ENCODE measurements at places on chromosomes 3 and 15.

DNA sequence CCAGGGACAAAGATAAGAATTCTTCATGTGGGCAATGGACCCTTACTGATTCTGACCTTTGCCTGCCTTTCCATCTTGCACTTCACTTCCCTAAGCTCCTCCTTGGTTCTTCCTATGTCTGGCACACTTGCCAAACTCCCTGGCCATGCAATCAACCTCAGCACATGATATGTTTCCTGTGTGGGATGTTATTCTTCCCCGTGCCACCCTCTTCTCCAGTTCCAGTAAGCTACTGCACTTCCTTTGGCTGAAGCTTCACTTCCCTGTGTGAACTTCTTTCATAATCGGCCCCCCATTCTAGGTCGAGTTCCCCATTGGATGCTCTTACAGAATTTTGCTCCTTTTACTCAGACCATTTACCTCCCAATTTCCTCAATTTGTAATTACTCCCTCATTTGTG is 10.7 kb upstream of the TASOR start:
- DNase-seq: no peak

DNA sequence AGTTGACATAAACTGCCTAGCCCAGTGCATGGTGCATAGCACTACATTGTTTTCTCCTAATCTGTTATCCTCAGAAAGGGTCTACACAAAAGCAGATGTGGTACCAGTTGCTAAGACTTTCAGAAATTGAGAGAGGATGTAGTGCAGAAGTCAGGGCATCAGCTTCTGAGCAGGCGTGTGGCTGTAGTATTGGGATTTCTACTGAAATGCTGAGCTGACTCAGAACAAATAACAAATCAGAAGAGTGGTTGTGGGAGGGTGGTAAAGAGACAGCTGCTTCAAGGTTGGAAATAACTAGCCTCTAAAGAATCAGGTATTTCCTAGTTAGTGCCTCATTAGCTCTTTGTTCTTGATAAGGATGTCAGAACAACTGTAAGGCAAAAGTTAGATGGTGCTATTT is 161.3 kb downstream of the AKAP13 start:
- DNase-seq: no peak

DNA sequence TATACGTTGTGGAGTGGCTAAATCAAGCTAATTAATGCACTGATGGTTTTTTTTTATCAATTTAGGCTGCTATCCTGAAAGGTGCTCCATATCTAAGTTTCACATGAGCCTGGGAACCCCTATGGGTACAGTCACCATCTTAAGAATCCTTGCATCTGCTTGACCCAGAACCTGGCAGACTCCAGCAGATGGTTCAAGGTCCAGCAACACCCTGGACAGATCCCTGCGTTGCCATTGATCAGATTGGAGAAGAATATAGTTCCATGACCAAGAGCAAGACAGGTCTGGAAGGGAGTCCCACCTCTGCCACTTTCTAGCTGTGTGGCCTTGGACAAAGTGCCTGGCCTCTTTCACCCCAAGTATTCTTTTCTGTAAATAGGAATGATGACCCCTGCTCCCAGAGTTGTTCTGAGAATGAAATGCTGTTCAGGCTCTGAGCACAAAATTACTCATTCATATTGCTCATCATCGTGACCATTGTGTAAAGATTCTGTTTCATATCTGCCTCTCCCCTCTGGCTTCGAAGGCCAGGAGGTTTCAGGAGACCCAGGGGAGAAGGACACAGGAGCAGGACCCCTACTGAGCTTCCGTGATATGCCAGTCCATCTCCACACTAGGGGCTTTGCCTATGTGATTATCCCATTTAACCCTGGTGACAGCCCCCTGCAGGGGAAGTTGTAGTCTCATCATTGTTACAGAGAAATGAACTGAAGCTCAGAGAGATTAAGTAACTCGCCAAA is 30.0 kb upstream of the TSEN2 start:
- no peak for DNase-seq

- DNase-seq: no peak
These were observed 253.9 kb downstream of the MCTP2 start for GRCh38 chr15:94485148-94485719.

GRCh38 chr3:77038930-77039605 is 831 bp upstream of the ROBO2 start:
- DNase-seq: no peak
